Stimulated activated CD8-positive, alpha-beta memory T cell treated with anti-CD3 and anti-CD28 coated beads, Interleukin-4, amount 100 ng/mL, for 24 hours (primary cell): ENCODE measurements at places on chromosomes 3 and 15.

DNA sequence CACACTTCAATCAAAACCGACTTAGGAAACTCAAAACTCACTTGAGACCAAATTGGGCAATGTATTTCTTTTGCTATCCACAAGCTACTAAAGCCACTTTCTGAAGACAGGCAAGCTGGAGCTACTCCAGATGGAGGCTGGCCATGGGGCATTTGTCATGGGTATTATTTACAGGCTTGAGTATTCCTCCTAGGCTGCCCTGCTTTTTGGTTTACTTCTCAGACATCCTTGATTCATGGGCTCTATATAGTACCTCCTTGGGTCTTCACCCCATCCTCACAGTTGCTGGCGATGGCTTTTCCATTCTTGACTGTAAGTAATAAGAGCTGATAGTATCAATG, 18.6 kb upstream of the SYNM start:
- no peak for DNase-seq

DNA sequence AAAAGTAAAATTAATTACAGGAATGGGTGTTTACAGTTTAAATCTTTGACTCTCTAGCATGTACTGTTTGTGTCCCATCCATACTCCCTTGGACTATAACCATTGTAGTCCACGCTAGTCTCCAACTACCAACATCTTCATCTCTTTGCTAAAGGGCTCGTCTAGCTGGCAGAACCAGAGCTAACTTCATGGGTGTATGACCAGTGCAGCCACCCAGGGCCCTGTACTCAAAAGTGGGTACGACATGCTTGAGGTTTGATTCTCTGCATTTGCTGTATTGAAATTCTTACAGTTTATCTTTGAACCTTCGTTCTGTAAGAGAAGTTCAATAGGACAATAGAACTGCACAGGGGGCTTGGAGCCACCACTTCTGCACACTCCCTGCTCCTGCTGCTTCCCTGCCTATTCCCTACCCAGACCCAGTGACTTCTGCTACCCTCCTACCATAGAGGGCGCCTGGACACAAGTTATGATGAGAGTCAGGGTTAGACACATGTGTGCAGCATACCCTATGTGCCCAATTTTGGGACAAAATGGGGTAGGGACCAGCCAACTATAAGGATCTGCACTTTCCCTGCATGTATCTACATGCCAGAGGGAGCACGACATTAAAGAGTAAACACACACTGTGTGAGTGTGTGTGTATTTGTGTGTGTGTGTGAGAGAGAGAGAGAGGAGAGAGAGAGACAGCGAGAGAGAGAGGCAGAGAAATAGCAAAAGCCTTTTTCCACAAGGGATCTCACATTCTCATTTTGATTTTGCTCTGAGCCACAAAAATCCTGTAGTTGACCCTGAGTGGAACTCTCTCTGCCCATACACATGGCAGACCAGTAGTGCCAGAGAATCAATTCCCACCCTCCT, 59.0 kb upstream of the NECTIN3 start:
- DNase-seq = no peak

GRCh38 chr3:144744473-144744872, 772.9 kb downstream of the DIPK2A start:
- DNase-seq = no peak

- DNase-seq = no peak
Measured at GRCh38 chr15:70505411-70505919, 257.9 kb downstream of the UACA start.

DNA sequence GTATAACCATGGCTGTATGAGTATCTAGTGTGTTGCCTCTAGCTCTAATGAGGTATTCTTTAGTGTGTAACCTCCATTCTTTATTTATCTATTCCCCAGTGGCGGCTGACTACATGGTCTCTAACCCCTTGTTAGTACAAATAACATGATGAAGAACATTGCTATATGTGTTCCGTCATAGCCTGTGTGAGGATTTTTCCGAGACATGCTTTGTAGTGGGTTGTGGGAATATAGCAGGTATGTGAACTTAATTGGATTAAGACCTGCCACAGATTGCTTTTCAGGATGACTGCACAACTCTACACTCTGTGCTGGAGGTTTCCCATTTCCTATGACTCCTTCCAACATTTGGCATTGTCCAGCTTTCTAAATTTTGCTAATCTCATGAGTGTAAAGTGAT, 563.4 kb downstream of the ROBO1 start:
- DNase-seq = no peak

- DNase-seq = no peak
Measured at GRCh38 chr3:173591401-173591800, 193.9 kb downstream of the NLGN1 start.

DNA sequence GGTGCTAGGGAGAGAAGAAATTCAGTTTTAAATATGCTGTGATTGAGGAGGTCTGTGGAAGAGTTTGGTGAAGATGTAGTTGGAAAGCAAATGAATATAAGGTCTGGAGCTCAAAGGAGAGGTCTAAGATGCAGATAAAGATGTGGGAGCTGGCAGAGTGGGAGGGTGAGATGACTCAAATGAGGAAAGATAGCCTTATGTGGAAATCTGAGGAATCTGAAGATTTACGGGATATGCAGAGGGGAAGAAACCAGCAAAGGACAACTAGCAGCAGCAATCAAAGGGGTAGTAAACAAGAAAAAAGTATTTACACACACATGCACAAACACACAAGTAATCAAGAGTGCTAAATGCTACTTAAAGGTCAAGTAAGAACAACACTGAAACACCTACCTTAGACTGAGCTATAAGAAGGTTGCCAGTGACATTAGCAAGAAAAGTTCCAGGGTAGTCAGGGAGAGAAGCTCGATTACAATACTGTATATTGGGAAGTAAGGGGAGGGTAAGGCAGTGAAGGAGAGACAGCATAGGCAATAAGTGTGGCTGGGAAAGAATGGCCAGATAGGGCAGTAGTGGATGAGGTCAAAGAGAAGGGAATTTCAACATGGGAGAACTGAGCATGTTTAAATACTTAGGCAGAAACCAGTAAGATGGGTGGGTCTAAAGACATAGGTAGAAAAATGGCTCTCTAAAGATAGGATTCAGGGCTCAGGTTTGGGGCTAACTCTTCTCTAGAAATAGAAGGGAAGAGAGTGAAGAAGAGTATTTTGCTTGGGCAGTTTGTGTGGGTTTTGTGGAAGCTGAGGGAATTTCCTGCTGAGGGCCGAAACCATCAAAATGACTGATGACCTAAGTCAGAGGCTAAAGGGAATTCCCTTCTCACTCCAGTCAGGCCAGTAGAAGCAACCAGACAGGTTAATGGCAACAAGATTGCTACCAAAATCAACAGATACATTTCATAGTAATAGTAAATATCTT, 8.9 kb downstream of the CMTM6 start:
- no peak for DNase-seq

DNA sequence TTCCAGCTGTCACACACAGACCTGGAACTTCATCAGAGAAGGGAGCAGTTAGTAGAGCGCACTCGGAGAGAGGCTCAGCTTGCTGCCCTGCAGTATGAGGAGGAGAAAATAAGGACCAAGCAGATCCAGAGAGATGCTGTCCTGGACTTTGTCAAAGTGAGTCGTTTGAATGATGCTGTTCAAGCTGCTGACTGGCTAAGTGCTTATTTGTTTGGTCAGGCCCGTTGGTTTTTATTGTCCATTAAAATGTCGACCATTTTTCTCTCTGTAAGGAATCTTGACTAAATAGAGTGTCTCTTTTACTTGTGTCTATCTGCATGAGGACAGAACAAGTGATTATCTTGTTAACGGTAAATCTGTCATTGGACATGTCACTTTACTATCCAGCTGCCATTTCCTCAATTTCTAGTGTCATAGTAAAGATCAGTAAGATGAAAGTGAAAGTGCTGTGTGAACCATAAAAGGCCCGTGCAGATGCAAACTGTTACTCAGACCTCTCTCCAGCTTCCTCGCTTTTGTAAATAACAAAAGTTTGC, 56.9 kb downstream of the LRCH3 start:
- no peak for DNase-seq

DNA sequence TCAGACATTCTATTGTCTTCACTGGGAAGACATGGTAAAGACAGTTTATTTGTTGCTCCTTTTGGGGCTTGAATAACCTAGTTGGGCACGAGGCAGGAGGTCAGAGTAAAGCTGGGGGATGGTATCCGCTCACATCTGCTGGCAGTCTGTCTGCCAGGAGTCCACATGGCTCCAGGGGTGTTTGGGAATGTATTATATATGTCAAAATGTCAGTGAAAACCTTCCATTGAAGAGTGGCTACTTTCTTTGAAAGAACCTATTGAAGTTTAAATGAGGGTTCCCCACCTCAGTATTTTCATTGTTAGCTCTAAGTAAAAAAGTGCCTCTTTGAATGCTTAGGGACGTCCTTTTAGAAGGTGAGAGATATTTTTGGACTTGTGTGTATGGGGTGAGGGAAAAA, 68.4 kb downstream of the CLDN11 start:
- no peak for DNase-seq

DNA sequence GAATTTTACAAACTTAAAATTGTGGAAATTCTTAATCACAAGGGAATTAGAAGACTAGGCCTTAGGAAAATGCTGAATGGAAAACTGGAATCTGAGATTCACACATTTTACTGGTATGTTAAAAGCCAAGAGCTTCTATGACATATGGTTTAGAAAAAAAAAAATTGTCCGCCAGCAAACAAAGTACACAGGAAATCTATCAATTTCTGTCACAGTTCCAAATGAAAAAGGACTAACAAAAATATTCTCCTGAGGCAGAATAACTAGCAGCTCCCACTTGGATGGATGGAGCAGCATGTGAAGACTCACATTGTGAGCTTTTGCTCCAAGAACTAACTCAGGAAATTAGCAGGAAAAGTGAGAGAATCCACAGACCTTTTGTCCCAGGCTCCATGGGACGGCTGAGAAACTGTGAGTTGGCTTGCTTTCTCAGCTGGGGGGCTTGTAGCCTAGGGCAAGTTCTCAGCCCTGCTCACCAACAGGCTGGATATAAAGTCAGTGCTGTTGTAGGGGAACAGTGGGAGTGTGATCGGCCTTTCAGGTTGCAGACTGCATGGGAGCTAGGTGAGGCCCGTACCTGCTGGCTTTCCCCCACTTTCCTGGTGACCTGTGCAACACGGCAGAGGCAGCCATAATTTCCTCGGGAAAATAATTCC, 731.1 kb upstream of the SGO1 start:
- DNase-seq = no peak

- DNase-seq = no peak
Measured at GRCh38 chr3:128965818-128966217, 28.1 kb downstream of the CFAP92 start.

DNA sequence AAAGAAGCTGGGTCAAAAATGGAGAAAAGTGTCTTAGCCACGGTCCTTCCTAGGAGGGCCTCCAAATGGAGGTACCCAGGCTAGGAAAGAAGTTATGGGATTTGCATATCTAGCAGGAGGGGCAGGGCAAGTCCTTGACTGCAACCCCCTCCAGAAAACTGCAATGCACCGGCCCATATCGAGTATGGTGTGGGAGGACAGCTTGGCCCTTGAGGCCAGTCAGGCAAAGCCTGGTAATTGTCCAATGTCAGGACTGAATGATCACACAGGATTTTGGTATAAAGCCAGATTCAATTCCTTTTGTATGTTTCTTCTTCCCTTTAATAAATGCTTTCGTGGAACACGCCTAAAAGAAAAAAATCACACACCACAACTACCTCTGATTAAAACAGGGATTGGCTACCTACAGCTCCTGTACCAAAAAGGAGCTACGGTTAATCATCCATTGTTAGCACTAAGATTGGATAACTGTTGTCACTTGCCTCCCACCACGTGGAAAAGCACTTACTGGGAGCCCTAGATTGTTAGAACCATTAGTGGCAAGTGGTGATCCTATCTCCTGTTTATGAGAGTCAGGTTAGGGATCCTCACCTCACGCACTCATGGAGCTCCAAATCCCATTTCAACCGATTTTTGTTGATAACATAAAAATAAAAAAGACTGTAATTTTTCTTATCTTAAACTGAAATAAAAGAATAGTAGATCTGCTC, 1.2 kb downstream of the ZNF770 start:
- no peak for DNase-seq

DNA sequence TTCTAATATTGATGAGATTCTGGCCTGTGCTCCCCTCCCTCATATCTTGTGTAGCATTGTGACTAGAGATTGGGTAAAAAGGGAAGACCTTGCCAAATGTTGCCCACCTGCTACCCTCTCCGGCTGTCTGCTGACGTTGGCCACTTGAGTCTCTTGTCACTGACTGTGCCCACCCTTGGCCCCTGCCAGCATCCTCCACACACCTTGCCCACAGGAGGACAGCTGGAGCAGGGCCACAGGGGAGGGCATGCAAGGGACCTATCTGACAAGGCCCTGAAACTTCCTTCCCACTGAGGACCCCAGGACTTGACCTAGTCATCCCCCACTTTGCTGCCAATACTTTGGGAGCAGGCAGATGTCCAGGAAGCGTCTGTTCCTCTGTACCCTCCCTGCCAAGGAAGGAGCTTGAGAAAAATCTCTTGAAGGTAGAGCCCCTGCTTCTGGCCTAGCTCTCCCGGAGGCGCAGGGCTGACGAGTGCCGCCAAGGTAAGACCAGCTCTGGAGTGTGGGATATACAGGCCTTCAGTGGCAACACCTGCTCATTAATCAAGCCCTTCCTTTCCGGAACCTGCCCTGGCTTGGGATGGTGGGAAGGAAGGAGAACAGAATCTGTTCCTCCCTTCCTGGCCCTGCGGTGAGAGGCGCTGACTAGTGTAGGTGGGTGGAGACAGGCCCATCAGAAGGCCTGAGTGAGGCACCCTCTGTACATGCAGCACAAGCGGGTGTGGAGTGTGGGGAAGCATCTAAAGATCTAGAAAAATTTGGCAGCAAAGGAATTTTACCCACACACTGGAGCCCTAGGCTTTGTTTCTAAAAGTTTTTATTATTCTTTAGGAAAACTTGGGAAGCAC, 4.9 kb upstream of the PAK6 start:
- DNase-seq = no peak

- no peak for DNase-seq
Measured at GRCh38 chr3:23103764-23104163, 99.4 kb upstream of the UBE2E2 start.

- no peak for DNase-seq
Measured at GRCh38 chr3:171248426-171249111, 211.6 kb downstream of the TNIK start.

DNA sequence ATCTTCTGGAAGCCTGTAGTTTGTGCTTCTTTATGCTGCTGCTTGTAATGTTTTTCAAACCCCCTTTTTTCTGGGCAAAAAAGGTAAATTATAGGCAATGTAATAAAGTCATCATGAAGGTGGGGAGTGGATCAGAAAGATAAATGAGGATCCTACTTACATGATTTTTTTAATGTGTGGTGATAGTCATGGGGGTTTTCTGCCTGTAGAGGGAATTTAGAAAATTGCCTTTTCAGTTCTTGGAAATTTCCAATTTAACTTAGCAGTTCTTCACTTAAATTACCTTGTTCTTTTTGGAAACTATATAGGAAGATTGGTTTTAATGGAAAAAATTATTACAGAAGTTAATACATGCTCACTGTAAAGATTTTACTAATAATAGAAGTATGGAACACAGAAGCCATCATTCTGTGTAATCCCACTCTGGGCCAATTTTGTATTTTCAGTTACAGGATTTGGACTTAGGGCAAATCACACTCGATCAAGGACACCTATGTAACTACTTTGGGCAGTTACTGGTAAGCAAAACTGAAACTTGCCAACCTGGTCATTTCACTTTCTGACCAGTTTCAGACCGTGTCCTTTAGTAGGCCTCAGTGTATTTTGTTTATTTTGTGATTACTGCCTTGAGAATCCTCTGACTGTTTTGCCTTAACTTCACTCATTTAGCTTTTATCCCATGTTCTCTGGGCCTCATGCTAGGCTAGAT, 10.5 kb upstream of the SCAANT1 start:
- no peak for DNase-seq
